ENCODE measurements at places on chromosomes 5 and 9.

GRCh38 chr9:107218829-107219485 lies 64.1 kb upstream of the RAD23B start:
- DNase-seq: no peak

- DNase-seq: no peak
These were observed 27.9 kb downstream of the TMEM215 start for GRCh38 chr9:32811246-32811645.

DNA sequence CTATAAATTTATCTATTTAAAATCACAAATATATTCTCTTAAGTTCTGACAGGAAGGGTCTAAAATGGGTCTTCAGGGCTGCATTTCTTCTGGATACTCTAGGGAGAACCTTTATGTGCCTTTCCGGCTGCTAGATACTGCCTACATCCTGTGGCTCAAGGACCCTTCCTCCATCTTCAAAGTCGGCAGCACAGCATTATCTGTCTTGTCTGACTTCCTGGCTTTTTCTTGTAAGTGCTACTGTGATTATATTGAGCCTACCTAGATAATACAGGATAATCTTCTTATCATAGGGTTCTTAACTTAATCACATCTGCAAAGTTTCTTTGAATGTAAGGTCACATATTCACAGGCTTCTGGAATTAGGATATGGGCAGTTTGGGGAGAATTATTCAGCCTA lies 943.8 kb upstream of the TYRP1 start:
- no peak for DNase-seq

DNA sequence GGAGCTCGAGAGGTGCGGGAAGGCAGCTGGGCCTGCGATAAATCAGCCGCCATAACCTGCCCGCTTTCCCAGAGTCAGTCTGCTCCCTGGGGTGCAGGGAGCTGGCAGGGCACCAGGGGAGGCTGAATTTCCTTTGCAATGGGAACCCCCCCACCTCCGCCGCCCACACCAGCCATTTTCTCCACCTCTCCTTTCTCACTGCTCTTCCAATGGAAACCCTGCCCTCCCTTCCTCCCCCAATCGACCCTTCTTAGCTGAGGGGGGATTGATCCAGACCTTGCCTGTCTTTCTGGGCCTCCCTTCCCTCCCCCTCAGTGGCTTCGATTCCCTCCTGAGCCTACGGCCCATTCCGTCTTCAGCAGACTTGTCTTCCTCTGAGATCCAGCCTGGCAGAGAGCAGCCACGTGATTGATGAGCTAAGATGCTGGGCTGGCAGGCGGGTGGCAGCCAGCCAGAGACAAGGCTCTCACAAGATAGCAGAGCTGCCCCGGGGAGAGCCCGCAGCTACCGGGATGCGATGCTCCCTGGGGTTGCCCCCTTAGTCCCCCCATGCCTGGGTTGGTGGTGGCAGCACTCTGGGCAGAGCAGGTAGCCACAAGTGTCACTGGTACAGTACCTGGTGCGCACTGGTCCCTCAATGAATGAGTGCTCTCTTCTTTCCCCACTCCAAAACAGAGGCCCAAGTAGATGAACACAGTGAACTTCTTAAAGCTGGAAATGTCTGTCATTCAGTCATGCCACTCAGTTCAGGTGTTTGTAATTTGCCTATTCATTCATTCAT lies 53.7 kb upstream of the FABP6 start:
- DNase-seq: no peak

GRCh38 chr9:37406603-37407401 lies 15.7 kb upstream of the GRHPR start:
- no peak for DNase-seq

DNA sequence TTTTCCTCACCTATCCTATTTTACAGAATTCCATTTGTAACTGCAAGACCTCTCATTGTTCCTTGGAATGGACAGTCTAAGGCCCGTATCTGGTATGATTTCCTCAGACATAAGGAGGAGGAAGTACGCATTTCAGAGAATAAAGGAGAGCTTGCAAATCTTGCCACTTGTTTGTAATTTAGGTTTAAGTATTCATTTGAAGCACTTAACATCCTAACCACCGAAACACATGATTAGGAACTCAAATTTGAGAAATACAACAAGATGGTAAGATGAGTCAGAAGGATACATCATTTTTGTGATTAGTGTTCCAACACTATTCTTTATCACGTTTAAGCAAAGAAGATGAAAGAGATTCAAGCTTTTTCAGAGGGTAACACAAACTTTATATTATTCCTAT lies 3.9 kb upstream of the ZCCHC9 start:
- DNase-seq: no peak

DNA sequence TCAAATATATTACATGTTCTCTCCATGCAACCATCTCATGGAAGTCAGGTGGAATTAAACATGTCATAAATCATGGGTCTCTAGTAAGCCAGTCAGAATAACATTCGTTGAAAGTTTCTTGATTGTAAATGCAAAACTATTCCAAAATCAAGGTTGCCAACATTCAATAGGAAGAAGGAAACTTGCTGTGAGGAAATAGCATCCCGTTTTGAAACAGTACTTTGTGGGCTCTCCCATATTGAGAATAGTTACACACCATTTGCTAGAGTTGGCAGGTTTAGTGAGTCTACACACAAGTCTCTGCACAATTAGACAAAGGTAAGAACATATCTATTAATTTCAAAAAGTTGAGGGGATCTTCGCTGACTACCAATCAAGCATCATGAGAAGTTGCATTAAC lies 338.5 kb downstream of the GLIS3 start:
- DNase-seq: no peak

Data from activated T-cell treated with anti-CD3 and anti-CD28 coated beads, Interleukin-2, amount 50 U/mL, for 1 hour (primary cell).